ENCODE measurements at places on chromosomes 7 and 10.

GRCh38 chr10:80463868-80464267 lies 9.8 kb downstream of the TSPAN14 start:
- no peak for DNase-seq

DNA sequence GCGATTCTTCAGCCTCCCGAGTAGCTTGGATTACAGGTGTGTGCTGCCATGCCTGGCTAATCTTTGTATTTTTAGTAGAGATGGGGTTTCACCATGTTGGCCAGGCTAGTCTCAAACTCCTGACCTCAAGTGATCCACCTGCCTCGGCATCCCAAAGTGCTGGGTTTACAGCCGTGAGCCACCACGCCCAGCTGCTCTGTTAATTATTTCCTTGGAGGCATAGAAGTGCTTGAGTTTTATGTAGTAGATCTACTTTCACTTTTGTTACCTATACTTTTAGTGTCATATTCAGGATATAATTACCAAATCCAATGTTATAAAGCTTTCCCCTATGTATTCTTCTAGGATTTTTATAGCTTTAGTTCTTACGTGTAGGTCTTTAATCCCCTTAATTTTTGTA lies 1093.0 kb downstream of the GATA3 start:
- no peak for DNase-seq

- no peak for DNase-seq
Measured at GRCh38 chr7:82678716-82679115, 235.1 kb upstream of the CACNA2D1 start.

GRCh38 chr7:54712820-54713219 lies 46.2 kb downstream of the SEC61G start:
- DNase-seq, result no peak

DNA sequence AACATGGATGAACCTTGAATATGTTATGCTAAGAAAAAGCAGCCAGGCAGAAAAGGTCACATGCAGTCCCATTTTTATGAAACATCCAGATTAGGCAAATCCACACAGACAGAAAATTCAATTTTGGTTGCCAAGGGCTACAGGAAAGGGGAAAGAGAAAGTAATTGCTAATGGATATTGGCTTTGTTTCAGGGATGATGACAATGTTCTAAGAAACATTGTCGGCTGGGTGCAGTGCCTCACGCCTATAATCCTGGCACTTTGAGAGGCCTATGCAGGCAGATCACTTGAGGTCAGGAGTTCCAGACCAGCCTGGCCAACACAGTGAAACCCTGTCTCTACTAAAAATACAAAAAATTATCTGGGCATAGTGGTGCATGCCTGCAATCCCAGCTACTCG lies 23.0 kb downstream of the ZNF33B start:
- DNase-seq, result no peak

DNA sequence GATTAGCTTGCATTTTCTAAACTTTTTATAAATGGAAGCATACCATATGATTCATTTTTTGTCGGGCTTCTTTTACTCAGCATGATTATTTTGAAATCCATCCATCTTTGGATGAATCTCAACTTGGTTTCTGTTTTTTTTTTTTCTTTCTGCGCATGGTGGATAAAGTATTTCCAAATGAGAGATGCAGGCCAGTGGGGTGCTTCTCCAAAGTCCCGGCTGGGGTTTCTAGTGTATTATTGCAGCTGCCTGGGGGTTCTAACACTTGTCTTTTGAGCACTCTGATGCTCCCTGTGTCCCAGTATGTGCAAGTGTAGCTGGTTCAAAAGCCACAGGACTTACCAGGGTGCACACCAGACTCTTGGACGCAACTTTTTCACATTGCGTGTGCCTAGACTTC lies 70.9 kb upstream of the LOXL4 start:
- no peak for DNase-seq

DNA sequence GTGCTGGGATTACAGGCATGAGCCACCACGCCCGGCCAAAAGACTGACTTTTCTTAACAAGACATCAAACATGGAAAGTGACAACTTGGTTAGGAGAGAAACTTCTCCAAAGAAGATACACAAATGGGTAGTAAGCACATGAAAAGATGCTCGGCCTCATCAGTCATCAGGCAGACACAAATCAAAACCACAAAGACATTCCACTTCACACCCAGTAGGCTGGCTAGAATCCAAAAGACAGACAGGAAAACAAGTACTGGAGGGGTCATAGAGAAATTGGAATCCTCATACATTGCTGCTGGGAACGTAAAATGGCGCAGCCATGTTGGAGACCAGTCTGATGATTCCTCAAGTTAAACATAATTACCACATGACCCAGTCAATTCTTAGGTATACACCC lies 16.4 kb downstream of the SEPHS1 start:
- no peak for DNase-seq

GRCh38 chr10:111102359-111102837 lies 25.6 kb downstream of the ADRA2A start:
- no peak for DNase-seq

GRCh38 chr7:55019191-55019690 lies 424 bp downstream of the EGFR start:
- no peak for DNase-seq

- no peak for DNase-seq
Measured at GRCh38 chr7:103343332-103343731, 1.2 kb downstream of the DNAJC2 start.

GRCh38 chr7:116617878-116618277 lies 54.1 kb upstream of the MET start:
- DNase-seq, result no peak

DNA sequence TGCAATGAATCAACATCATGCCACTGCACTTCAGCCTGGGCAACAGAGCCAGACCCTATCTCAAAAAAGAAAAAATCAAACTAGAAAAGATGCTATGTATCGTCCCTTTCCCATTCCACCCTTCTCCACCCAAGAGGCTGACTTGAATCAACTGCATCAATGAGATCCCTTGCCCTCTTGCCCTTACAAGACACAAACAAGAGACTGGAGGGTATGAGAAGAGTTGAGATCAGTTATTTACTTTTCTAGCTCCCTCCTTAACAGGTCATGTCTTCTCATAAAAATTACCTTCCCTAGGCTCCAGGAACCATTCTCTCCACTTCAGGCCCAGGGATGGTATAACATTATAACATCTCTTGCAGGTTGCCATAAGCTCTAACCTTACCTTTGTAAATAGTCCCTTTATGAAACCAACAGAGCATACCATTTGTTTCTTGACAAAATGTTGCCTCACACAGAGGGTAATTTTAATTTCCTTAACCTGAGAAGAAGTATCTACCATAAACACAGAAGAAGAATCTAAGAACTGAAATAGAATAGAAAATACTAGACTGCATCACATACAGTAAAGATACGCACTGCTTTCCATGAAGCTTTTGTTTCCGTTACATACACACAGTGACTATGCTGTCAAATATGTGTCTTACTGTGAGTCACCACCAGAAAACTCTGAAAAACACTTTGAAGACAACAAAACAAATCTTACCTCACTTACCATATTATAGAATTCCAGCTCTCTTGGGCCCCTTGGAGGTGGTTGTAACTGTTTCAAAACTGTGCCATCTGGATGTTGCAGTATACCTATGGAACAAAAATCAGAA lies 30.5 kb downstream of the IPMK start:
- no peak for DNase-seq

GRCh38 chr10:3249307-3249889 lies 76.8 kb upstream of the PITRM1 start:
- no peak for DNase-seq

DNA sequence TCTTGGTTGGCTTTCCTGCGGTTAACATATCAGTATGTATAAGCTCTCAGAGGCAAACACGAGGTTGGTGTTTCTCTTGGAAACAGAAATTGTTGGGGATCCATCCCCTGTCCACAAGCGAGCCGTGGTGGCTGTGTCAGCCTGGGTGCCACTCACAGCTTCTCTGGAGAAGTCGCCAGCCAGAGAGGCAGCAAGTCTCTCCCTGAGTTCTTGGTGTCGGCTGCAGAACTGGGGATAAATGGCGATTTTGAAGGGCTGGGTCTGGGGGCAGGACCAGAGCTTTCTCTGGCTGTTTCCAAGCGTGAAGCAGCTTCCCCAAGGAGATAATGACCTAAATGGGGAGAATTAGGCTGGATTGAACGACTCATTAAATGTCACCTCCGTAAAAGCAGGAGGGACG lies 335.3 kb downstream of the GLRX3 start:
- no peak for DNase-seq

GRCh38 chr10:1257274-1257673 lies 201.1 kb downstream of the WDR37 start:
- DNase-seq, result no peak

DNA sequence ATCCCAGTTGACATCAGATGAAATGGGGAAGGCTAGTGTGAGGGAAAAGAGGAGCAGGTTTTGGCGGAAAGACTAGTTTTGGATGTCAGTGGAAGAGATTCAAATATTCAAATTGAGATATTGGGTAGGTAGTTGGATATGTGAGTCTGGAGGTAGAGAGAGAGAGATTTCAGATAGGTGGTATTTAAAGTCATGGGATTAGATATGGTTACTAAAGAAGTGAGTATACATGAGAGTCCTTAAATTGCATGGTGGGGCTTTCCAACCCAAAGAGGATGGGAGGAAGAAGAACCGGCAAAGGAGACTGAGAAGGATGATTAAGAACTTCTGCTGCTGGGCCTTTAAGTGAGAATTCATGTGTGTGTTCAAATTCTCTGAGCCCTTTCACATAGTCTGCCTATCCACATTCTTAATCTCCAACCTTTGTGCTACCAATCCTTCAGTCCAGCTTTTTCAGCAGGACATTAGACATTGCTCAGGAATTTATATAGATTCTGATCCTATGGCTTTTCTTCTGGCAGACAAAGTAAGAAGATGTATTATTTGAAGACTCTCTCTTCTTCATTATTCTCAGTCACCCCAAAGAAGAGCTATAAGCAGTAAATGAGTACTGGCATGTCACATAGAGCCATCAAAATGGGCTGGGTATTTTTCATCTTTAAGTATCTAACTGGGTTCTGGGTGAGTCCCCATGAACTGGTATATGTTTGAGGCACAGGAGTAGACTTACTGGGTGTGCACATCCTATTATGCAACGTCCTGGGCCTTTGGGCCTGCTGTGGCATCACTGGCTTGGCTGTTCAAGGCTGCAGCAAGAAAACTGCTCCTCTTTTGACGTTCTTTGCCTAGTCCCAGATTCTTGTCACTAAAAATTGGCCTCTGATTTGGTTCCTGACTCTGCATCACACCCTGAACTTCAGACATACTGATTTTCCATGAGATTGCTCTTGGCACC lies 33.6 kb downstream of the ST7 start:
- DNase-seq, result no peak

GRCh38 chr10:110003524-110003885 lies 4.3 kb upstream of the ADD3 start:
- no peak for DNase-seq

DNA sequence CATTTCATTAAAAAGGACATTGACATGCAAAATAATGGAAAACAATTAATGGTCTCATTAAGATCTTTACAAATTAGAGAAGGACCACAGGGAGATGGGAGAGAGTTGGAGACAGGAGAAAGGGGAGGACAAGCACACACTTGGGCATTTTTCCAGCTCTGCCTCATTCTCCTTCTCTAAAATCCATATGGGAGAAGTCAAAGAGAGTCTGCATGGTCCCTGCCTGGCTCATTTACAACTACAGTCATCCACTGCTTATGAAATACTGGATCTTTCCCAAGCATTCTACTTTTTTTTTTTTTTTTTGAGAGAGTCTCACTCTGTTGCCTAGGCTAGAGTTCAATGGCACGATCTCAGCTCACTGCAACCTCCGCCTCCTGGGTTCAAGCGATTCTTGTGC lies 518.9 kb upstream of the CELF2 start:
- no peak for DNase-seq

- DNase-seq, result no peak
Measured at GRCh38 chr10:86667421-86668181, 710 bp upstream of the LDB3 start.

- DNase-seq, result no peak
Measured at GRCh38 chr10:17190602-17191001, 10.9 kb downstream of the TRDMT1 start.

DNA sequence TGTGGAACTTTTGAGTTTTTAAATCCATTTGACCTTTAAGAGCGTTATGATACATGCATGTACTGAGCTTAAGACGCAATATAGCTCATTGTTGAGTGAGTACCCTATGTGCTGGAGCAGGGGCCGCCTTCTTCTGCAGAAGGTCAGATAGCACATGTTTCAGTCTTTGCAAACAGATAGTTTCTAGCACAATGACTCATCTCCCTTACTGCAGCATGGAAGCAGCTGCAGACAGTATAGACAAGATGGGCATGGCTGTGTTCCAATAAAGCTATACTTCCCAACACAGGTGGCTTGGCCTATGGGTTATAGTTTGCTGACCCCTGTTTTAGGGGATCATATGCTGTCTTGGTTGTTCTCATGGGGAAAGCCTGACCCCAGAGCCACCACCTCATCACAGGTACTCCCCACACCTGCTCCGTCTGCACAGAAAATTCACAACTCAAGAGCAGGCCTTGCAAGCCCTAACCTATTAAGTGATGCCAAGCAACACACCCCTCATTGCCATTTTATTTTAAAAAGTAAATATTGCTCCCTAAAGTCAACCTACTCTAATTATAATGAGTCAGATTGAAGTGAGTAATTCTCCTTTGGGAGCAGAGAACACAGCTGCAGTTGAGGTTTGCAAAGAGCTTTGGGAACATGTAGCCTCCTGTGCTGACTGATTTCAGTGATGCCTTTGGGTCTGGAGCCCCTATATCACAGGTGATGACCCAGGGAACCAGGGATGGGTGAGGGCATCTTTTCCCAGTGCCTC lies 330.1 kb downstream of the PAXIP1 start:
- no peak for DNase-seq

- no peak for DNase-seq
Measured at GRCh38 chr7:31692871-31693270, 5.9 kb downstream of the PPP1R17 start.

GRCh38 chr7:66694286-66694685 lies 46.2 kb upstream of the RABGEF1 start:
- DNase-seq, result no peak

DNA sequence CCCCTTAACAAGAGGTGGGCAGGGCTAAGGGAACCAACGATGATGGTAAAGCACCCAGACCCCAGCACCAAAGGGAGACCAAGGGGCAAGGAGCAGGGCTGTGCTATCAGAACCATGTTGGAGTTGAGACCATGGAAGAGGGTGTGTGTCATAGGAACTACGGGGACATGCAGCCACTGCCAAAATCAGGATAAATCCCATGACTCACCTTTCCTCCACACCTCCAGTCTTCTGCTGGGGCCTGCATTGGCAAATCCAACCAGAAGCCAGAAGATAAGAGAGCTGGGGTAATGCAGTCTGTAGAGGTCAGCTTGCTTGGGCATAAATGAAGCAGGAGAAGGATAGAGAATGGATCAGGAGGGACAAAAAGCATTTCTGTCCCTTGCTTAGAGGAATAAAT lies 42.7 kb upstream of the SMARCD3 start:
- no peak for DNase-seq
